GM23248 (cell line): ENCODE measurements at places on chromosomes 6 and 20. TPM values are rescaled to one million over a fixed set of nuclear protein-coding genes. Genes with fewer than 3 reads are reported as not detected.

DNA sequence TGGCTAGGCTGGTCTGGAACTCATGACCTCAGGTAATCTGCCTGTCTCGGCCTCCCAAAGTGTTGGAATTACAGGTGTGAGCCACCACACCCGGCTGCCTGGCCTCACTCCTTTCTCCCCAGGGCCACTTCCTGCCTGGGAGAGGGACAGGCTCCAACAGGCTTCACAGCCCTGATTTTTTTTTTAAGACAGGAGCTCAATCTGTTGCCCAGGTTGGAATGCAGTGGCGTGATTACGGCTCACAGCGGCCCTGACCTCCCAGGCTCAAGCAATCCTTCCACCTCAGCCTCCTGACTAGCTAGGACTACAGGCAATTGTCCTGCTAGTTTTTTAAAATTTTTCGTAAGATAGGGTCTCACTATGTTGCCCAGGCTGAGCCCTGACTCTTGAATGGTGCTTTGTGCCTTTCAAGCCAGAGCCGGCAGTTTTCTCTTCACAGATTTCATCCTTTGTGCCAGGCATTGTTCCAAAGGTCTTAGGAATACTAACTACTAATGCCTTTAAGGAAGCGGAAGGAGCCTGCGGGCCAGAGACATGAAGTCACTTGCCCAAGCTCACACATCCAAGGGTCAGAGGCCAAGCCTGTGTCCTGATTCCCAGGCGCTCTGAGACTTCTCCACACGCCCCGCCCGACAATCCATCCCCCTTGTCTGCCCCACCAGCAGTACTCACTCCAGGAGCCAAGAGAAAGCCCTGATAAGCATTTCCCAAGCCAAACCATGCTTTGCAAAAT is 19.2 kb downstream of the CAPN11 start:
- DNase-seq: peak; percentile 93

DNA sequence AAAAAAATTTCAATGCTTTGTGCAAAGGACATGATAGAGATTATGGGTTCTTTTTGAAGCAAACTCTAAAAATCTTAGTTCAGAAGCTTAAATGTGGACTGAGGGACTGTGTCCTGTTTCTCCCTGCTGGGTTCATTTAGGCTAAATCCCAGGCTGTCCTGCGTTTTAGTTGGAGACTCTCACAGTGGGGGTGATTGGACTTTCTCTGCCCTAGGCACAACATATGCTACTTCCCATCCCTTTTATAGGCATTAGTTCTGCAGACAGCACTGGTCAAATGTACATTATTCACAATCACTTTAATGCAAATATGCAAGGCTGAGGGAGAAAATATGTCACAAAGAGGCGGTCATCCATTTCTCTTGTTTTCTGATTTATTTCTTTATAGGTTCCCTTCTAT is 71.3 kb downstream of the TFAP2B start:
- DNase-seq: no peak

The TREM1 gene
- not detected in 2 replicates for polyA plus RNA-seq

The VSX1 gene
- polyA plus RNA-seq: not detected in 2 replicates

The BHLHE23 gene
- polyA plus RNA-seq: not detected in 2 replicates
